Mammary epithelial cell (primary cell): ENCODE measurements at places on chromosomes 16 and 17.

- DNase-seq: no peak
These were observed 133.0 kb downstream of the CHD9 start for GRCh38 chr16:53187775-53188174.

GRCh38 chr17:77416105-77416713 is 275.4 kb downstream of the SEC14L1 start:
- DNase-seq: no peak

DNA sequence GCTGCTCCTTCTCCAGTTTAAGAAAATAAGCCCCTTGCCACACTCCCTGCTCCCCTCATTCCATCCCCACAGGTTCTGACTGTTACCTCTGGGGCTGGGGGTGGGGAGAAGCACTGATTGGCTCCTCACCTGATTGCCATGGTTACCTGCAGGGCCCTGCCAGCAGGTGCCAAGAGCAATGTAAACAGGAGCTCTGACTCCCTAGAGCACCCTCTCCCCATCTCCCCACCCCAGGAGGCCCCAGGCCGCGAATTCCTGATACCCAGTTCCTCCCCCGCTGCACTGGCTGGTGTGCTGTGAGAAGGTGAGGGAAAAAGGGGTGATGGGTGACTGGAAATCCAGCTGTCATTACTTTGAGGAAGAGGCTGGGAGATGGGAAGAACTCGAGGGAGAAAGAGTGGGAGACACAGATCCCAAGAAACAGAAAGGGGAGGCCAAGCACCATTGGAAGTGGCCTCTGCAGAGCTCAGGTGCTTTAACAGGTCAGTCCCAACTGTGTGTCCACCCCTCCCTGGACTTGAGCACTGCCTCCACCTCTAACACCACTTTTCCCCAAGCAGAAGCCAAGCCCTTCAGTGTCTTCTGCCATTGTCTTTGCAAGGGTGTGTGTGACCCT is 4.5 kb downstream of the PCGF2 start:
- DNase-seq: no peak

DNA sequence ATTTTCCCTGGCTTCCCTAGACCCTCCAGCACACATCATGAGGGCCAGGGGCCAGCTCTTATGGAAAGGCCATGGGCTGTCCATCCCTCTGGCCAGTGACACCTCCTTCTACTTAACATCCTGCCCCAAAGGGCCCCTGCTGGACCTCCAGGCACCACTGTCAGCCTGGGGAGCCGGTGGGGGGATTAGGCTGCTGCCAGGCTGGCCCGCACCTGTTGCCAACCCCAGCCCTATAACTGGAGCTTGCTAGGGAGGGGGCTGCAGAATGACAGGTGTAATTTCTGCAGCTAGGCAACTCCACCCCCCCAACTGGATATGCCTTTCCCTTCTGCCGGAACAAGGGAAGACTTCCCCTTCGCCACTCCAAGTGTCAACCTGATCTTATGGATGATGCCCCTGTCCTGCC is 12.5 kb downstream of the RARA start:
- no peak for DNase-seq

GRCh38 chr17:70378076-70378475 is 208.7 kb downstream of the KCNJ2 start:
- DNase-seq: no peak

GRCh38 chr17:41553176-41553575 is 18.7 kb downstream of the KRT9 start:
- peak; percentile 82 for DNase-seq

DNA sequence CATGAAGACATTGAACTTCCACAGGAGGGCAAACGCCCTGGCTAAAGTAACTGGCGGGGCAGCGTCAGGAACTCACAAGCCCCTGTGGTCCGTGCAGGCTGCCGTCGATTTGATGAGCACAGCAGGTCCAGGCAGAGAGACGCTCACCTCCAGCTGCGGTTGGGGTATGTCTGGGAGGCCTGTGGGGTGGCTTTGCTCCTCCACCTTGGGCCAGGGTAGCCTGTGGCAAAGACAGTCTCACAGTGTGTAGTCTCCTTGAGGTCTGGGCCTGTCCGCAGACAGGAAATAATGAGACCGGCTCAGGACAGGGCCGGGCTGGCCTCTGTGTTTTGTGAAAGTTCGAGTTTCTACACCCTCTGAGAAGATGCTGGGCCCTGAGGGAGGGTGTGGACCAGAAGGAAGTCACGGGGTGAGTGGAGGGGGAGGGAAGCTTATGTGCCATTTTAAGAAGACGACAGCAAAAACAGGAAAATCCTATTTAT is 103.3 kb downstream of the METRNL start:
- no peak for DNase-seq

GRCh38 chr16:71201556-71201955 is 29.0 kb downstream of the HYDIN start:
- no peak for DNase-seq

GRCh38 chr17:74089869-74090464 is 113.5 kb upstream of the RPL38 start:
- peak; percentile 40 for DNase-seq

- no peak for DNase-seq
These were observed 10.2 kb downstream of the CYB561 start for GRCh38 chr17:63435681-63436522.

GRCh38 chr16:84229471-84229870 is 10.3 kb downstream of the KCNG4 start:
- no peak for DNase-seq

DNA sequence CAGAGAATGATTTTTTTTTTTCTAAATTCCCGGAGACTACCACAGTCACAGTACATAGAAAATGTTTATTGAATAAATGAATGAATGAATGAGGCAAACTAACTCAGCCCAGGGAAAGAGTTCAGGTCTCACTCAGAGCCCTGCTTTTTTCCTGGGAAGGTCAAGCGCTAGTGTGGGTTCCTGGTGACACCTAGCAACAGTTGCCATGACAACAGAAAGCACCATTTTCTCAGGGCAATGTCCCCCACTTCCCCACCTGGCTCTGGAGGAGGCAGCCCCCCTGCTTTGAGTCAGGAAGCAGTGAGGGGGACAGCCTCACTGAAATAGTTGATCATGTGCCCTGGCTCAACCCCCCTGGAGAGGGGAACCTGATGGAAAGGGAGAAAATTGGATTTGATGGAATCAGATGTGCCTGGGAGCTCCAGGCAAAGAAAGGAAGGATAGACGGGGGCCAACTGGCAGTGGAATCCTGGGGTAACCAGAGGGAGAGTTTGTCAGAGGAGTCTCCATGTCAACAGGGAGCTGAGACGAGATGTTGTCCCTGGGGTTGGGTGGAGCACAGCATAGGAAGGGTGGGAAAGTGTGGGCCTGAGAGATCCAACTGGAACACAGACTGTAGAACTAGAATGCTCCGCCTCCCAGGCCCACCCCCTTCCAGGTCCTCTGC is 242.2 kb upstream of the CCL2 start:
- no peak for DNase-seq

GRCh38 chr17:41972571-41973407 is 6.2 kb downstream of the CNP start:
- DNase-seq: no peak

- DNase-seq: peak; percentile 87
These were observed 655 bp downstream of the HIRIP3 start for GRCh38 chr16:29994600-29995323.

- DNase-seq: no peak
These were observed 2.3 kb downstream of the CMIP start for GRCh38 chr16:81446907-81447268.

- no peak for DNase-seq
These were observed 192.9 kb downstream of the CCDC182 start for GRCh38 chr17:57552114-57552624.

GRCh38 chr16:57203451-57203850 is 17.3 kb downstream of the RSPRY1 start:
- DNase-seq: no peak

DNA sequence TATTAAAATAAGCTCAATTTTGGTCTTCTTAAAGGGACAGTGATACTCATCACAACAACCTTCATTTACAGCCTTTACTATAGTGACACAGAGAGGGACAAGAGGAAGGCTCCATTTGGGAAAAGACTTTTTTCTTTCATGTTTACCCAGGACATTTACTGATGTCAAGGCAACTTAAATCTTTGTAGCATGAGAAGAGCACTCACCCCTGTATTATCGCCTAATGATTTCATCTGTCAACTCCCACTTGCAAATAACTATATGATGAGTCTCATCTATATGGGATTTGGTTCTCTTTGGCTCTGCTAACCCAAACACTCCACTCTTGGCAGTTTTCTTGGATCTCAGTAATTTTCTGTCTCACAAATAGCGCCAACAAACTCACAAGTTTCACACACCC is 24.1 kb downstream of the BLMH start:
- no peak for DNase-seq

DNA sequence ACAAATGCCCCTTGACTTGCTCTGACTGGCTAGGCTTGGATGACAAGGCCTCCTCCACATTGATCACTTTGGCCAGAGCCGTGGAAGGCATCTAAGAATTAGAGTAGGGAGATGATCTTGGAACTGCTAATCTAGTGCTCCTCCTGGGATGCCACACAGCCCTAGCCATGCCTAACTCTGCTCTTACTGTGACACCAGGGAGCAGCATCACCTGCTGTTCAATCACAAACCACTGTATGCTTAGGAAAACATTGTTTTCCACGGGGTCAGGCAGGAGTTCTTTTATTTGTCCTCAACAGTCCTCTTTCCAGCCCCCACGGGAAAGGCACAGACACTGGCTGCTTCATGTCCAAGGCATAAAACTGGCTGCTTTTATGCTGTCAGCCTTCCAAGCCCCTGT is 46.3 kb downstream of the C16orf78 start:
- DNase-seq: no peak

GRCh38 chr17:49635121-49635520 is 42.8 kb downstream of the SPOP start:
- no peak for DNase-seq

GRCh38 chr16:75621170-75621477 is 2.0 kb downstream of the ADAT1 start:
- DNase-seq: peak; percentile 12

DNA sequence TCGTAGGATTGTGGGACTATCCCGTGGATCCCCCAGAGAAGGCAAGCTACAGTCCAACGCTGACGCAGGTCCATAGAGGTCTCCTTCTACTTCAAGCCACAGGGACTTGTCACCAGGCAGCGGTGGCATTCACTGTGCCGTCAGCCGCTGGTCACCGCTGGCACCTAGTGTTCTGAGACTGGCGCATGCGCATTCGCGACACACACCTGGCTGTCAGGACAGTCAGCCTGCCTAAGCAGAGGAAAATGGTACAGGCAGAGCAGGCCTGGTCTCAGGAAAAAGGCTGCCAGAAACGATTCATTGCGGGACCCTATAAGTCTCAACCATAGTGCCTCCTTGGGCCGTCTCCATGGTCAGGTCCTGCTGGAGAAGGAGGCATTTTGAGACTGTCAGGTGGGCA is 138.0 kb upstream of the WSB1 start:
- no peak for DNase-seq

GRCh38 chr17:64277831-64278562 is 14.9 kb upstream of the TEX2 start:
- no peak for DNase-seq

- DNase-seq: peak; percentile 49
These were observed 11.1 kb upstream of the CHMP6 start for GRCh38 chr17:80980397-80981061.

DNA sequence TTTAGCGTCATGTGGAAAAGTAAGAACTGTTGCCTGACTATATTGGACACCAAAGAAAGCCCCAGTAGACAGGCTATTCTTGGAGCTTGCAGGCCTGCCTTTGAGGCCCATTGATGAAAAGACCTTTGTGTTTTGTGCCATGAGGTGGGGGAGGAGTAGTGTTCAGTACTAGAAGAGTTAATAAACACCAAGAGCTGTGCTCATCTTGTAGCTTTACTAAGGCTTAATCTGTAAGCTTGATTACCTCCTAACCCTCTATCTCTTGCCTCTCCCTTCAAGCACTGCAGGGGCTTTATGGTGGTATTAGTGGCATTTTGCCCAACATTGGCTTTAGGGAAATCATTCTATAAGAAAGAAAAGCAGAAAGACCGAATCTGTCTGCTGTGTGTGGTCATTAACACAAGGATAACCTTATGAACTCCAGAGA is 220.2 kb upstream of the TBX2 start:
- DNase-seq: no peak

DNA sequence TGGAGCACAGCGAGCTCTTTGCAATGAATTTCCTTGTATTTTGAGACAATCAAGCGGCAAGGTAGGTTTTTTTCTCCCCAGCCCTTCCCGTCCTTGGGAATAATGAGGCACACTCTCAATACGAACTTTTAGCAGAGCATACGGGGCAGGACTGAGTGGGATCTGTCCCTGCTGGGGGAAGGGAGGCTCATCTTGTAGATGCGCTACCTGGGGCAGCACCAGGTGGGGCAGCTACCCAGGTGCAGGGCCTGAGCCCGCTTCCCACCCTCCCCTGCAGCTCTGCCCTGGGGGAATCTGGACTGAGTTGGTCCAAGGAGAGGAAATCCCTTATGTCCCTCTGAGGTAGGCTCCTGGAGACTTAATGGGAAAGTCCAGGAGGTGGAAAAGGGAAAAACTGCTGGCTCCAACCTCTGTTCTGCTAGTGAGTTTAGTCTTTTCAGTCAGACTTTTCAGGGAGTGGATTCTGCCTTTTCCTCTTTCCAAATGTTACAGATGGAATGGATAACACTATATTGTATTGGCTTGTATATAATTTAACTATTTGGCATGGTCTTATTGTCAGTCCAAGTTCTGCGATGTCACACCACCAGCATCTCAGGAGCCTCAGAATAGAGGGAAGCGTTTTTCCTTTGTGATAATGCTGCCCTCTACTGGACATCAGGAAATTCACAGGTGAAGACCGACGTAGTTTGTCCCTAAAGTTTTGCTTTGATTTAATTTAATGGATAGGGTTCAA is 9.6 kb upstream of the CES1 start:
- peak; percentile 16 for DNase-seq

GRCh38 chr17:40516581-40517285 is 15.3 kb upstream of the TNS4 start:
- DNase-seq: peak; percentile 71

DNA sequence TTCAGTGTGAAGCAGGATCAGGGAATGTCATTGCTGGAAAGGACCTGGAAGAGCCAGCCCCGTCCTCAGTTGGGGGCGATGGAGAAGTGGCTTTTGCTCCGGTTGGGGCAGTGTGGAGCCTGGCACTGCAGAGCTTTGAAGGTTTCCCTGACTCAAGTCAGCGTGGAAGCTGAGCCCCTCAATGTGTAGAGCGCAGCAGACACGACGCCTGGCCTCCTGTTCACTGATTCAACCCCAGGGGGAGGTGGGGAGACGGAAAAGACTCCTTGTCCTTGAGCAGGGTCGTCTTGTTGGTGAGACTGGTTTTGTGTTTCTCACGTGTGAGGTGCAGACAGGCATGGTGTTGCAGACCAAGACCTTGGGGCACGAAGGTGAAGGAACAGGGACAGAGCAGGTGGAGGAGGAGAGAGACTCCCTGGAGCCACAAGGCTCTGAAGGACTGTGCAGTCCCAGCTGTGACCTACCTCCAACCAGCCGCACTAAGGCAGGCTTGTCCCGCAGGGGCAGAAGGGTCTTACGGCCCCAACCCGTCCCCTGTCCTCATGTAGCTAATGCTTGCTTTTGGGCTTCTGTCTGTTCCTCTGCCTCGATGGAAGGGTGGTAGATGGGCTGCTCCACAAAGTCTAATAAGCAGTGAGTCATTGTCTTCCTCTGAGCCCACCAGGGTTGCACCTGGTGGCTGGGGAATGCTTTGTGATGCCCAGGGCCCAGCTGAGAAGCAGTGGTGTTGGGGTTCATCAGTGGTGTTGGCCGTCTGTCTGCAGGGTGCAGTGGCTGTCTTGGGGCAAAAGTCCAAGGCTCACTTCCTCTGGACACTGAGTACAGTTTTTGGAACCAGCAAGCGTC is 47.8 kb downstream of the MPRIP start:
- no peak for DNase-seq

- DNase-seq: no peak
These were observed 182 bp downstream of the RPL26 start for GRCh38 chr17:8382880-8383142.
